ENCODE measurements at places on chromosomes 7 and 10.
A peak's percentile ranks its signal among the peaks of the same experiment; 100 is the strongest.

DNA sequence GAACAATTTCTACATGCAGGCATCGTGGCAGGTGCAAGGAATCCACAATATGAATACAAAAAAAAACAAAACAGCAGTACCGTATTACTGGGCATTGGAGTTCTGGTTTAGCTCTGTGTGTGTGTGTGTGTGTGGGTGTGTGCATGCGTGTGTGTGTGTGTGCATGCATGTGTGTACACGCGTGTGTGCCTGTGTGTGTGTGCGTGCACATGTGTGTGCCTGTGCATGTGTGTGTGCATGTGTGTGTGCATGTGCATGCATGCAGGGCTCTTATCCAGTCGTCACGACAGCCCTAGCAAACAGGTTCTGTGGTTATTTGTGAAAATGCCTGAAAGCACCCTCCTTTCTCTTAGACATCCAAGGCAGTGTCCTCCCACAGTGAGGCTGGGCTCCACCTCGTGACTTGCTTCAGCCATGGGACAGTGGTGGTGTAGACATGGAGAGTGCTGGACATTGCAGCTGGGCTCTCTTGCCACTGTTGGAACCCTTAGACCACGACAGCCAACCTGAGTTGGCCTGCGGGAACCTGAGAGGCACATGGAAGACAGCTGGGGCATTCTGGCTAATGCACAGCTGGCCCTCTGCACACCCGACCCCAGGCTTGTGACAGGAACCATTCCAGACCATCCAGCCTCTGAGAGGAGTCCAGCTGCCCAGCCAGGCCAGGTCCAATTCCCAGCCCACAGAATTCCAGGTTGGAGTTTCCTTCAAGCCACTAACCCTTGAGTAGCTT lies 173.4 kb upstream of the SHH start:
- H3K36me3 ChIP-seq, result no peaks in the 10 kb centered on the region
- H3K4me1 ChIP-seq, result no peaks in the 10 kb centered on the region
- no peaks in the 10 kb centered on the region for H3K27me3 ChIP-seq
- no peak overlapping the region for H3K27ac ChIP-seq
- no peak for DNase-seq

GRCh38 chr10:84256510-84257342 lies 11.9 kb downstream of the RGR start:
- no peaks in the 10 kb centered on the region for H3K4me1 ChIP-seq
- no peaks in the 10 kb centered on the region for H3K36me3 ChIP-seq
- peak; percentile 95 for DNase-seq
- H3K27me3 ChIP-seq, result peaks cover 9% of the 10 kb centered on the region
- H3K27ac ChIP-seq, result no peak overlapping the region

DNA sequence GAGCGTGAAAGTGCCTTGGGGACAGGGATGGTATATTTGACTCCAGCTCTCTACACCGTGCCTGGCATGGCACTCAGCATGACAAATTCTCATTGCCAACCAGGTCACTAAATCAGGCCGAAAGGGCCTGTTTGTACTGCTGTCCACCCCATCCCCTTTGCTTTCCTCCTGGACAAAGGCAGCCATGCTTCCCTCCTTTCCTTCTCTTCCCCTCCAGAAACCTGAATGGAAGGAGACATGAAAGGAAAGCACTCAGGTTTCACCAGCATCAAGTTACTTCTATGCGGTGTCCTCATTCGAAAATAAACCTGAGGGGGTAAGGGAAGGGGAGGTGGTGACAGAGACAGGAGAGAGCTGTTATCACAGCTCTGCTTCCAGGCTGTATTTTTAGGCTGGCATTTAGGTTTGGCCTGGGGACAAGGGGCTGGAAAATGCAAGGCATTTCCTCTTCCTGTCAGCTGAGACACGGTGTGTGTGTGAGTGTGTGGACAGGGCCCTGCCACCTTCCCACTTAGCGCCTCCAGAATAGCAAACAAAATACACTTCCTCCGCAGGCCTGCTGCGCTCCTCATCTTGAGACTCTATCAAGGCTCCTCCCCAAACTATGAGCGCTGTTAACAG lies 79.9 kb upstream of the COL13A1 start:
- peak; percentile 55 for DNase-seq
- no peak overlapping the region for H3K27ac ChIP-seq
- 0 out of 2 replicates have a peak, but pooled peaks cover 5% of the 10 kb centered on the region for H3K4me1 ChIP-seq
- peaks cover 7% of the 10 kb centered on the region for H3K36me3 ChIP-seq

DNA sequence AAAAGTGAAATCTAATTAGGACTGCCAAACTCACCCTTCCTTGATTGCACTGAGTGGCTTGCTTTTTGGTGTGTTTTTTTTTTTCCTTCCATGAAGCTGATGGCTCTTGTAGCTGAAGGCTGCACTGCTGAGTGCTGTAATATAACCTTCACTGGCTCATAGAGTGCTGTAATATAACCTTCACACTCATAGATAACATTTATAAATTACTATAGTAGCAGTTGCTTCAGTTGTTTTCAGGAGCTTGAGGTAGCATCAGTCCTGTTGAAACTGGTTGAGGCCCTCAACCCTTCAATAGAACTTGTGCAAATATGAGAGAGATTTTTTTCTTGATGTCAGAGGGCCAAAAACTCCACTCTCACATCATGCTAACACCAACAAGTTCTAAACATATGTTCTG lies 404.9 kb upstream of the MBL2 start:
- no peaks in the 10 kb centered on the region for H3K27me3 ChIP-seq
- H3K36me3 ChIP-seq, result no peaks in the 10 kb centered on the region
- H3K4me3 ChIP-seq, result no peak overlapping the region
- no peak for DNase-seq

All from GM23338 (cell line).